ENCODE measurements at places on chromosomes 6 and 20. TPM values are rescaled to one million over a fixed set of nuclear protein-coding genes. Genes with fewer than 3 reads are reported as not detected.

DNA sequence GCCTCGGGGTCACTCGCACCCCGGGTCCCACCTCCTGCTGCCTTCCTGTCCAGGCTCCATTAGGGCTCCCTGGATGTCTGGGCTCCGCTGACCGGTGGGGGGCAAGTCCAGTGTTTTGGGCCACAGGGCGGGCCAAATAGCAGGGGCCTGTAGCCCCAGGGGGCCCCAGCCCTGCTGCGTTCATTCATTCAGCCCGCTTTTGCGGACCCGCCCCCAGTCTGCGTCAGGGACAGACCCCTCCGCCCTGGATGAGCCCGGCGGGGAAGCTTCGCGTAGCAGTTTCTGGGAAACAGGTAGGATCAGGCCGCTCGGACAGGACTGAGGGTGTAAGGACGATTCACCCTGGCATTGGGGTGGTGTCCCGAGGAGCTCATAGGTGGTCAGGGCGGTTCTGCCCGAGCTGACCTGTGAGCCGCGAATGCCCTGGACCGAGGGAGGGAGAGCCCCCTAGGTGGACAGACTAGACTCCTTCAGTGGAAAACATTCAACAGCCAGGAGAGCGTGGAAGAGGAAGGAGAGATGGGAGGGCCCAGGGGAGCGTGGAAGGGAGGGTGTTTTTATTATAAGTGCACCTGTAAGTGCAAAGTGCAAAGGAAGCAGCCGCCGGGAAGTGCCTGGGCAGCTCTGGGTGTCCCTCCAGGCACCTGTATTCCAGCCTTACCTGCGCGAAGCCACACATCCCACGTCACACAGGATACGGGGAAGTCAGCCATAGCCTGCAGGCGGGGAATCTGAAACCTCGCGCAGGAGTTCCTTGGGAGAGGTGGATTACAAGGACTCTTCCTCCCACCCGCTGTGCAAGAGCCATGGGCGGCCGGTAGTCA, 662 bp downstream of the ENTPD6 start:
- peak; percentile 44 for DNase-seq

DNA sequence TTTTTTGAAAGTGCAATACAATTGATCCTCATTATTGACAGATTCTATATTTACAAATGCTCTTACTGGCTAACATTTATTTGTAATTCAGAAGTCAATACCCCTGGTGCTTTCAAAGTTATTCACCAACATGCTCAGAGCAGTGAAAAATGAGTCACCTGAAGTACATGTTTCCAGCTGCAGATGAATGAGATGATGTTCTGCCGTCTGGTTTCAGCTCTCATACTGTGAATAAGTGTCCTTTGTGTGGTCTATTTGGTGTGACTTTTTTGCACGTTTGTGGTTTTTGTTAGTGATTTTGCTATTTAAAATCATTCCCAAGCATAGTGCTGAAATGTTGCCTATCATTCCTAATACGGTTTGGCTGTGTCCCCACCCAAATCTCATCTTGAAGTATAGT, 22.3 kb upstream of the EYA4 start:
- DNase-seq = no peak

GRCh38 chr6:103198386-103198785, 1661.3 kb downstream of the HACE1 start:
- no peak for DNase-seq

The COL20A1 gene
- not detected for total RNA-seq

All from Peyer's patch (tissue), 4 donors.